ENCODE measurements at places on chromosomes 2 and 18. TPM values are rescaled to one million over a fixed set of nuclear protein-coding genes. Genes with fewer than 3 reads are reported as not detected.

- peak; percentile 43 for DNase-seq
Measured at GRCh38 chr2:119234021-119235019, 10.7 kb downstream of the STEAP3 start.

NXPH2 gene
- not detected for total RNA-seq

- DNase-seq, result no peak
Measured at GRCh38 chr2:169093535-169093934, 24.2 kb downstream of the DHRS9 start.

RAD51AP2 gene
- total RNA-seq, result not detected

AMMECR1L gene
- 17.1 TPM for total RNA-seq

- DNase-seq, result no peak
Measured at GRCh38 chr2:48568547-48568946, 38.6 kb downstream of the STON1 start.

GRCh38 chr2:26738481-26738880 lies 25.6 kb upstream of the SLC35F6 start:
- no peak for DNase-seq

- no peak for DNase-seq
Measured at GRCh38 chr2:187220071-187220470, 228.0 kb downstream of the CALCRL start.

DNA sequence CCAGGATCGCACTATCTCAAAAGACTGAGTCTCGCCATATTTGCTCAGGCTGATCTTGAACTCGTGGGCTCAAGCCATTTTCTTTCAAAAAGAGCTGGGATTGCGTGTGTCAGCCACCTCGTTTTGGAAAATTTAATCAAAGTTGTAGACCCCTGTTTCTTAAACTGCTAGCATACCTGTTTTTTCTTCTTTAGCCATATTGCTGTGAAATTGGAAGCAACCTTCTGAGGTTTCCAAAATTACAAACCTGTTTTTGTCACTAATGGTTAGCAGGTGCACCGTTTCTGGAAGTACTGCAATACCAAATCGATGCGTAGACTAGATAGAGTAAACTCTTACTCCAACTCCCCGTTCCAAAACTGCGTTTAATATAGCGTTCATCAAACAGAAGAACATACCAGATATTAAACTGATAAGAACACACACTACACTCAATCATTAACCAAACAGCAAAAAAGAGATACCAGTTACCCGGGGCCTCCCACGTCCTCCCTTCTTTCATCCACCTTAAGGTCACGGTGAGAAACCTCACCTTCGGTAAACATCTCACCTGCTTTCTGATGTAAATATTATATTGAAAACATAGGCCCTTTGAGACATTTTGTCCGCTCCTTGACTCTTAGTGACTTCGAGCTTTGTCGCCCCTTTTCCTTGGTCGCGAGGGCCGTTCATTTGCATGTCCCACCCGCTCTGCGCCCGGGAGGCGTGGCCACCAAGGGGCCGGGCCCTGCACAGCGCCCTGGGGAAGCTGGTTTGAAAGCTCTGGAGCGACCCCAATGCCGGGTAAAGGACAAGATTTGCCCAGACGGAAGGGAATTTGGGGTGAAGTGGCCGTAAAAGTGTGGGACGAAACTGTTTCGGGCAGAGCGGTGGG lies at the start of gene RNU2-63P:
Gene RNU2-63P, minus strand, starts transcription at position 462 of the 874 bp plus-strand sequence.
- DNase-seq, result peak; percentile 86

GRCh38 chr2:81692566-81692965 lies 1388.0 kb upstream of the LRRTM1 start:
- DNase-seq, result no peak
